ENCODE measurements at places on chromosomes 1 and 21.

GRCh38 chr1:174337000-174337681 lies 110.6 kb upstream of the GPR52 start:
- DNase-seq = no peak

DNA sequence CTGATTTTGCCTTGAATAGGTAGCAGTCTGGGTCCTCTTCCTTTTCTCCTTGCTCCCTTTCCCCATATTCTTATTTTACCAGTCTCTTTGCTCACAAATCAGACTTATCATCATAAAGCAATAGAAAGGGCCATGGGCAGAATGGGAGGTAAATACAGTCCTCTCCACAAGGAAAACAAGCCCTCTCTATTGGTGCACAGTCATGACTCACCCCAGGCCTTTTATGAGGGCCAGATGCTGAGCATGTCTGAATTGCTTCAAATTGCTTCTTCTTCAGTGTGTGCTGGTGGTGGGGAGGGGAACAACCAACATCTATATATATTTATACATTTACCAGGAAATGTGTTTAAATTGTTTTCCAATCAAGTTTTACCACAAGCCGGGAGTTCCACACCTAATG lies 75.2 kb downstream of the GFI1 start:
- DNase-seq = no peak

- no peak for DNase-seq
These were observed 572.9 kb downstream of the LTN1 start for GRCh38 chr21:28419811-28420210.

GRCh38 chr1:209617755-209618154 lies 34.2 kb downstream of the CAMK1G start:
- DNase-seq = no peak

- no peak for DNase-seq
These were observed 15.4 kb downstream of the MOV10 start for GRCh38 chr1:112689842-112690237.

DNA sequence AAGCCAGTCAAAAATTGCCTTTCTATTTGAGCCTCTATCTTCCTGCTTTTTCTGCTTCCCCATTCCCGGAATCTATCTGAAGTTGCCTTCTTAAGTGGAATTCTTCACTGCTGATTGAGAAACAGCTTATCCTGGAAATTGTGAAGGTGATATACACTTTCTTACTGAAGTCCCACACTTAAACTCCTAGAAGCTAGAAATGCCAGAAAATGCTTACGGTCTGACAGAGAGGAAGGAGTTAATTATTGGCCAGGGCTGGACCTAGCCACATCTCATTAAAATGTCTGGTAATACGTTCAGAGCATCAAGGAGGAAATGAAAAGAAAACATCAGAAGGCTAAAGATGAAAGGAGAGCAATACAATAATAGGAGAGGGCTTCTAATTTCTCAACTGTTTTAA lies 292.5 kb upstream of the SNX7 start:
- no peak for DNase-seq

DNA sequence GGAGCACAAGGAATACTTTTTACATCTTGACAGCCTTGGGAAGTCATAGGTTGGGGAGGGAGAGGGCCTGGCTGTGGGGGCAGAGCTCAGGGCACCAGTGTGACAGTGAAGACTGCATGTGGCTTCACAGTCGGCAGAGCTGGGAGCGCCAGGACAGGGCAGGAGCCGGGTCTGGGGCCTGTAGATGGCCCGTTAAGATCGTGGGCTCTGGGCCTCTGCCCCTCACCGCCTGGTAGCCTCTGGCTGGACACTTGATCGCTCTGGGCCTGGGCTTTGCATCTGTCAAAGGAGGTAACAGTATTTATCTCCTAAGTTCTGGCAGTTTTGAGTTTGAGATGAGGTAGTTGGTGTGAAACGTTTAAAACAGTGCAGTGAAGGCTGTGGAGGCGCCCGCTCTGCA lies 4.8 kb downstream of the SLX9 start:
- no peak for DNase-seq

DNA sequence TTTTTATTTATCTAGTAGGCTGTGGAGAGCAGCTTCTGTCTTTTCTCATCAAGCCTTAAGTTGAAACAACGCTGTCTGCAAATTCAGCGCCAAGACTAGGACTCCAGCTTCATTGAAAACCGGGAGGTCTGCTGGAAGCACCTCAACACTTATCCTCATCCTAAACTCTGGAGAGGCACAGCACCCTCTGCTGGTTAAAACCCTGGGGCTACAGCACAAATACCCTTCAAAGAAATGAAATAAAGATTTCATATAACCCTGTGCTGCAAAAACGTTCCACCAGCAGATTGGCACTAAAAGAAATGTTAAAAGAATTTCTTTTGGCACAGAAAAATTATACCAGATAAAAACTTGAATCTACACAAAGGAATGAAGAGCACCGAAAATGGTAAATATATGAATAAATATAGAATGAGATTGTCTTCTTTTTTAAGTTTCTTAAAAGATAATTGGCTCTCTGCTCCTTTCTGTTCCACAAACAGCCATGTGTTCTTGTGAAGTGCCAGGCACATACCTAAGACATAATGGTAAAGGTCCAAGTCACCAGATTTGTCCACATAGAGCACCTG lies 227.7 kb upstream of the SAMSN1 start:
- DNase-seq = peak; percentile 34

DNA sequence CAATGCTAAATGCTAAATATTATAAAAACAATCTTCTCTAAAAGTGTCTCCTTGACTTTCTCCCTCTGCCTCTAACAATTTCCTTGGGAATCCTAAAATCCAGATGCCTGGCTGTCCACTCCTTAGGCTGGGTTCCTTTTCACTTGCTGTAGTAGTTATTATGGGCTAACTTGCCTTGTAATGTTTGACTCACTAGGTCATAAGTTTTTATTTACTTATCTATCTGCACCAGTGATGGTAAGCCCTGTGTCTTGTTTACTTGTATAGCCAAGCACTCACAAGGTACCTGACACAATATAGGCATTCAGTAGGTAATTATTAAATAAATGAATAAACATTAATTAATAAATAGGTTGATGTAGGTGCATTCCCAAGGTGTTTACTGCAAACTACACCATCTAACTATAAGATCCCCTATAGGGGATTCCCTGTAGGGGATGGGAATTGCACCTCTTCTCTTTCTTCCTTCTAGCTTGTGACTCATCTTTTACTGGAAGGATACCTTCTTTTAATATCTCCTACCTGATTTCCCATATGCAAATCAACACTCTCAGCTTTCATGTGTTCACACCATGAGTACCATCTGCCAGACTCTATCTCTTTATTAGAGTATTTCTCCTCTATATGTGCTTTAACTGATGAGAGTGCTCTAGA lies 14.7 kb upstream of the CHIA start:
- DNase-seq = no peak

GRCh38 chr1:108653431-108654105 lies 7.3 kb downstream of the HENMT1 start:
- no peak for DNase-seq

DNA sequence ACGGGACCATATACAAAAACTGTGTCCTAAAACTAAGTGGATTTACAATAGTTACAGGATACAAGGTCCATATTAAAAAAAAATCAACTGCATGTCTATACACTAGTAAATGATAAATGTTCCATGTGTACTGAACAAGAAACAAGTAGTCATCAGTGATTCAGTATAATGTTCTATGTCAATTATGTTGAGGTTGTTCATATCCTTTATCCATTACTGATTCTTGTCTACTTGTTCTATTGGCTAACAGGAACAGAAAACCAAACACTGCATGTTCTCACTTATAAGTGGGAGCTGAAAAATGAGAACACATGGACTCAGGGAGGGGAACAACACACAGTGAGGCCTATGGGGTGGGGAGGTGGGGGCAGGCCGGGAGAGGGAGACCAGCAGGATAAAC lies 90.5 kb downstream of the CDC42BPA start:
- no peak for DNase-seq

- no peak for DNase-seq
These were observed 144.5 kb downstream of the BRINP2 start for GRCh38 chr1:177315261-177315660.

GRCh38 chr1:233570706-233571105 lies 43.2 kb upstream of the KCNK1 start:
- no peak for DNase-seq

GRCh38 chr1:154500533-154500932 lies 1.5 kb upstream of the TDRD10 start:
- no peak for DNase-seq

DNA sequence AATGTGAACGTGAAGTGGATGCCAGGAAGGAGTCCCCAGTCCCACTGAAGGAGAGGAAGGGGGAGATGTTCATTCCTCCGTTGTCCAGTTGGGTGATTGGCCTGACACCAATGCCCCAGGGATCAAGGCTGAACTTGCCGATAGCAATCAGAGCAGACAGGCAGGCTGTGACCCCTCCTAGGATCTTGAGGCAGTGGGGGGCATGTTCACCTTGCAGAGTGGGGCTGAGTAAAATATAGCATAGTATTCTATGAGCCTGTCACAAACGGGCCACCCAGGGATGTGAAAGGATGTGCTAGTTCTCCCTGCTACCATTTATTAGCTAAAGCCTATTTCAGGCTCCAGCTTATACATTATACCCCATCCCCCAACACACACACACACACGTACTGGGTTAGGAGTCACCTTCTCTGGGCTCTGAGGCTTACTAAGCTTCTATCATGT lies 80.7 kb upstream of the CD34 start:
- no peak for DNase-seq

- no peak for DNase-seq
These were observed 262.6 kb downstream of the PCP4 start for GRCh38 chr21:40129809-40130208.

GRCh38 chr1:38915352-38915948 lies 26.2 kb downstream of the RHBDL2 start:
- DNase-seq = no peak

GRCh38 chr1:231590453-231591198 lies 36.0 kb upstream of the DISC1 start:
- DNase-seq = peak; percentile 51

- no peak for DNase-seq
These were observed 309 bp downstream of the NSL1 start for GRCh38 chr1:212791261-212791675.

DNA sequence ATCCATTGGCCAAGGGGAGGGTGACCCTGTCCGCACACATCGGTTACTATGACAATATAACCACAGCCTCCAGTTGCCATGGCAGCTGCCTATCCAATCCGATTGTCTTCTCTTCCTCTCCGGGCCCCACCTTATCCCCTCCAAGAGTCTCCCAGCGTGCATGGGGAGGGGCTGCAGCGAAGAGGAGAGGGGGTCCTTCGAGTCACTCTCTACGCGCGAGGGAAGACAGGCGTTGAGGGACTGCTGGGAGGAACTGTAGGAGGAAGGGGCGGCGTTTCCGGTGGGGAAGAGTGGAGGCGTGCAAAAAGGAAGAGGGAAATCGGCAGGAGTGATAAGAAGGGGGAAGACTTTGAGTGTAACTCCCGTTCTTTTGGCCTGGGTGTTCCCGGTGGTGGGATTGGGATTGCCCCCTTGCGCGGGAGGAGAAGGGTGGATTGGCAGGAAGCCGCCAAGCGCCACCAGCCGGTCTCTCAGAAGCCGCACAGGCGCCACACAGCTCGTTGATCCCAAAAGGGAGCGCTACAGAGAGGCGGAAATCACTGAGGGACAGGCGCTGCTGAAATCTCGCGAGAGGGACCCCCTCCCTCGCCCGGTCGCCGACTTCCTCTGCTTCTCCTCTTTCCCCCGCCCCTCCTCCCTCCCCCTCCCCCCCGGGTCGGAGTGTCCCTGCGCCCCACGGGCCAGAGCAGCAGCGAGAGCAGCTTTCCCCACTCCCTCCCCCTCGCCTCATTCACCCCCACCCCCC lies 384 bp upstream of the SMG7 start:
- peak; percentile 96 for DNase-seq

DNA sequence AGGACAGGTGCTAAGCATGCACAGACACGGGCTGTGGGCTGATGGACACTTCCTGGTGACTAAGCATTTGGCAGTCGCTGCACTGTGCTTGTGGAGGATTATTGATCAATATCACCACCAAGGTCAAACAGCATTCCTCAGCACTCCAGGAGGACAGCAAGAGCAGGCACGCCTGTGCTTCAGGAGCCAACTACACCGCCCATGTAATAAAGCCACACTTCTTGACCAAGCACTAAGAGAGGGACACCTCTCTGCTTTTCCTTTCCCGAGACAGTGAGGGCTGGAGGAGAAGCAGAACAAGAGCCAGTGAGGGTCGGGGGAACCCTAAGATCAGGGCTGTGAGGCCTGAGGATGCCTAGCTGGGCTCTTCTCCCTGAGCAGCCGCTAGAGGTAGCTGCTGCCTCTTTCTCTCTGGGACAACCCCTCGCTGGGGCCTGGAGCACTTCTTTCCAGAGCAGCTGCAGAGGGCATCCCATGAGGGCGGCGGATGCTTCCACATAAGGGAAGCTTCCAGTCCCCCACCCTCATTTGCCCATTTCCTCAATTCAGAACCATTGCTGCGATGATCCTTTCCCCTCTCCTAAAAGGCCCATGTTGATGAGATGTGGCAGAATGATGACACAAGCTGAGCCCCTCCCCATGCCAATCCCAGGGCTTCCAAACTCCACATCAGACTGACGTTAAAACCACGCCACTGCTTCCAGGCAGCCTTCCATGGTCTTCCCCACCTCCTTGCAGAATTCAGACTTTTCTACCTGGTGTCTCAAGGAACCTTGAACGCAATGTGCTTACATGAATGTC lies 19.1 kb downstream of the RAB7B start:
- peak; percentile 70 for DNase-seq

DNA sequence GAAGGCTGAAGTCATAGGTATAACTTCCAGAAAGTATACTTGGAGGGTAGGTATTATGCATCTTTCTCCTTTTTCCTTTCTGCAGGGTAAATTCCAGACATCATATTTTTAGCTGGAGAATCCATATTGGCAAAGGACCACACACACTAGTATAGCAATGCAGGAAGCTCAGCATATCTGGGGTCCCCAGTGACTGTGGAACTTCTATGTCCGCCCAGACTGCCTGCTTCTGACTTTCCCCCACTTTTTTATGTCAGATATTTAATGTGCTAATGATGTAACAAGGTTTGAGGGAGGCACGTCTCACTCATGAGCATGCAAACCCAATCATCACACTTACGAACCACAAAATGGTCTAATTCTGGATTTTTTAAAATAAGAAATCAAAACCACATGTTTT lies 90.4 kb downstream of the BACH1 start:
- no peak for DNase-seq

GRCh38 chr1:64155278-64155677 lies 48.1 kb upstream of the UBE2U start:
- DNase-seq = no peak
